ENCODE measurements at places on chromosomes 13 and 19.

GRCh38 chr13:20136781-20137703, 23.8 kb downstream of the GJA3 start:
- DNase-seq: no peak

GRCh38 chr19:48311384-48311783, 14.0 kb upstream of the EMP3 start:
- DNase-seq: no peak

- no peak for DNase-seq
Measured at GRCh38 chr19:21492947-21493906, 12.2 kb upstream of the ZNF429 start.

- DNase-seq: no peak
Measured at GRCh38 chr13:94677799-94678198, 34.5 kb downstream of the SOX21 start.

DNA sequence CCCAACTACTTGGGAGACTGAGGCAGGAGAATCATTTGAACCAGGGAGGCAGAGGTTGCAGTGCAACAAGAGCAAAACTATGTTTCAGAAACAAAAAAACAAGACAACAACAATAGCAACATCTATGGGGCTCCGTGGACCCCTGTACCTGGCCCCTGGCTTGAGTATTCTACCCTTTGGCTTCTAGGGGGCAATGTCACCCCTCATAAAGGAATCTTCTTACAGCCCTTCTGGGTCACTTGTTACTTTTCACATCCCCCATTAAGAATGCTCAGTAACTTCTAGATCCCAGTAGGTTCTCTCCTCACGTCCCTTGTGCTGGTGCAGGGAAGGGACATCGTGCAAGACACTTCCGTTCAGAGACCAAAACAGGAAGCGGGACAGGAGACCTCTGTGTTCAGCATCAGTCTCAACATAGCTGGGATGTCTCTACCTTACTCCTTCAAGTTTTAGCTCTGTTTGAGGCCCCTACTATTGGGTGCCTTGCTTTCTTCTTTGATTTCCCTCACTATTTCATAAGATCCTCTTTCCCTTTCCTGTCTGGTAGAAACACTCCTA, 218.1 kb upstream of the ARGLU1 start:
- DNase-seq: no peak

DNA sequence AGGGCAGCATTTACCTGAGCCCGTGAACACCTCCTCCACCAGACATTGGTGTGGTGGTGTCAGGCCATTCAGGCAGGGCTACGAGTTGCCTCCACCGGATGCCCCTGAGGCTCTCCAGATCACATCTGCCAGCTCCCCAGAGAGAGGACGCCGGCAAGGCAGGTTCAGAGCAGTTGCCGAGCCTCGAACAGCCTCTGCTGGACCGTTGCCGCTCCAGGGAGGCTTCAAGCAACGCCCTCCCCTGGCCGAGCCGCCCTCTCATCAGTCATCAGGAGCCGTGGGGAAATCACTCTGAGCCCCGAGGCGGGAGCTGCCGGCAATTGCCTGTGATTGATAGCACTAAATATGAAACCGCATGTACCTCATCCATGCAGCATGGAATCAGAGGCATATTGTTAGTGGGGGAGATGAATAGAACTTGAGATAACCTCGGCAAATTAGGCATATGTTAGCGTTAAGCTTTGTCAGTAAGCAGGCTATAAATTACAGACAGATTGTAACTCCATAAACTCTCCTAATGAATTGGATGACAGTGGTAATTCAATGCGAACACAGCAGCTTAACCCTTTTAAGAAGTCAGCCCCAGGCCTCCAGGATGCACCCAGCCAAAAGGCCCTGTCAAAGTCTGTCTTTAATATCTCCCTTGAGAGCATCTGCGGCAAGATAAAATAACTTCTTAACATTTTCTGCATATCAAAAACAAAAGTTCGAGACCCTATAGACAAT, 29.8 kb upstream of the SPACA7 start:
- DNase-seq: peak; percentile 96

- DNase-seq: no peak
Measured at GRCh38 chr13:37319031-37319443, 213.6 kb upstream of the CSNK1A1L start.

DNA sequence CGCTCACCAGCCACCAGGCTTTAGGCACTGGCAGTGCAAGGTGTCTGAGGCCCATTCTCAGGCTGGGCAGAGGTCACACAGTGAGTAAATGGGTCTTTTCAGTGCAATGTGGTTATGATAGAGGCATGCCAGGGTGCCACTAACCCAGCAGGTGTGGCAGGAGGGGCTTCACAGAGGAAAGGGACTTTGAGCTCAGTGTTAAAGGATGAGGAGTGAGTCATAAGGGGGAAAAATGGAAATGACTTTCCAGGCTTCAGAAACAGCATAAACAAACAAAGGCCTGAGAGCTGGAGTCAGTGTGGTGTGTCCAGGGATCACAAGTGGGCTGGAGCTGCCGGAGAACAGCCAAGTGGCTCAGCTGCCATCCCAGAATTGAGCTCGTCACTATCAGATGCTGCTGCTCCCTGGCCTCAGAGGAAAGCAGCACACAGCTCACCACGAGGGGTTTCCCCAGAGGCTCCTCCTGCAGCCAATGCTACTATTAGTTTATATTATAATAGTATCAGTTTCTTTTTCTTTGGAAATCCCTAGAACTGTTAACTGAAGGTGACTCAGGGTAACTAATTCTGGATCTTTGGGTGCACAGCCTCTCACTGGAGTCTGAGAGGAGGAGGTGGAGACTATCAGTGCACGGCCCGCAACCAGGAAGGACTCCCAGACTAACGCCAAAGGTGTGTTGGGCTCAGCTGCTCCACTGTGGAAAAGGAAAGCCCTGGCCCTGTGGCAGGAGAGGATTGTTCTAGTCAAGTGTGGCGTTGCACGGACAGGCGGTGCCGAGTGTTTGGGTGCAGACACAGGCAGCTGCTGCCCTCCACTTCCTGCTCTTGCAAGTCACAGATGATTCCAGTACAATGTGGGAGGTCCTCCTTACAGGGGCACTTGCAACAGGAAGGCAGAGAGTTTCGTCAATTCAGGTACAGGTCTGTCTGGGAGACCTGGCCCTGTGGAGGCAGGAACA, 39.5 kb downstream of the DHRS12 start:
- no peak for DNase-seq

GRCh38 chr13:111610081-111610480, 289.6 kb downstream of the TEX29 start:
- DNase-seq: no peak

DNA sequence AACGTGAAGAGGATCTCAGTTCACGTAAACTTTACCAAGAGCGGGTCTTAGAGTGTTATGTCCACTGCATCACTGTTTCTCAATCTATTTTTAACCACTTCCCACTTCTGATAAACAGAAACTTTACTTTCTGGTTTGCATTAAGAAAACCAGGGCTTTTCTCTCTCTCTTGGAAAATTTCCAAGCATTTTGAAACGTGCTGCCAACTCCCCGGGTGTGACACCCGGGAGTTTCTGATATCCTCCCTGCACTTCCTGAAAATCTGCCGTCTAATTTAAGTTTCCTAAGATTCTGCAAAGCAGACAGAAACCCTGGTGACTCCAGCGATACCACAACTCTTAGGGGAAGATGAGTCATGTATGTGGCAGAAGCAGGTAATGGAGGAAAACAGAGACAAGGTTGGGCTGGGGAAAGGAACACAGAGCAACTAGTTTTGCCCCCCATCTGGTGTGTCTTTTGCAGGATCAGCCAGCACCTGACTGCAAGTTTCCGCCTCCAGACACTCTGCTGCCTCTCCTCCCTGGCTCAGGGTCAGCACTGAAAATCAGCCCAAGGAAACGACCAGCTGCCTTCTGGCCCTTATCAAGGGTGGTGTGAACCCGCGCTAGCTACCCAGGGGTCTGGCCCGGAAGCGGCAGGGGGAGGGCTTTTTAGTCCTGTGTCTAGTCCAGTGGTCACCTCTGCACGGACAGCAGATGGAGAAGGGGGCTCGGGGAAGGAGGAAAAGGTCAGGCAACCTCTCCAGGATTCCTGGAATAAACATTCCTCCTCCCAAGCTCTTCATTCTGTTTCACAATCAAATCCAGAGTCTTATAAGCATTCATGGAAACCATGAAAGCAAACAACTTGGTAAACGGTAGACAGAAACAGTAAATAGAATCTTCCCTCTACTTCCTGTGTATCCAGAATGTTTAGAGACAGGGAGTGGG, 11.3 kb upstream of the FFAR2 start:
- no peak for DNase-seq

DNA sequence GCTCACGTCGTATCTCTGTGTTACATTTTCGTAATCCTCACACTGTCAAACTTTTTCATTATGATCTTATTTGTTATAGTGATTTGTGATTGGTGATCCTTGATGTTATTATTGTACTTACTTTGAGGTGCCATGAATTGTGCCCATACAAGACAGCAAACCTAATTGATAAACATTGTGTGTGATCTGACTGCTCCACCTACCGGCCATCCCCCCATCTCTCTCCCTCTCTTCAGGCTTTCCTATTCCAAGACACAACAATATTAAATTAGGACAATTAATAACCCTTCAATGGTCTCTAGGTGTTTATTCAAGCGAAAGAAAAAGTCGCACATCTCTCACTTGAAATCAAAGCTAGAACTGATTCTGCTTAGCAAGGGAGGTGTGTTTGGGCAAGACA, 349.3 kb downstream of the RBM26 start:
- no peak for DNase-seq

DNA sequence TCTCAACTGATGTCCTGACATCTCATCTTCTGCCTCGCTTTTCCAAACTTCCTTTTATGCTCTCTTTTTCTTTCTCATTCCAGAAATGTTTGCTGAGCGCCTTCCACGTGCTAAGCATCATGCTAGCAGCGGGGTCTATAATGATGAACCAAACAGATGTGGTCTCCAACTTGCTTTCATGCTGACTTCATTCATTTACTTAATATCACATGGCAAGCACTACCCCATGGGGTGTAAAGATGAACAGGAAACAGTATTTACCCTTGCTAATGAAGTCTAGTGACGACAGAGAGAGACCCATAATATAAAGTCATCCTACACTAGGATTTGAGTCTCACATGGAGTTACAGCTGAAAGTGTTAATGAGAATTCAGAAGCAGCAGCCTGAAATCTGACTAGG, 21.6 kb upstream of the URAD start:
- DNase-seq: no peak

- no peak for DNase-seq
Measured at GRCh38 chr19:42306646-42307045, 4.2 kb upstream of the PAFAH1B3 start.

DNA sequence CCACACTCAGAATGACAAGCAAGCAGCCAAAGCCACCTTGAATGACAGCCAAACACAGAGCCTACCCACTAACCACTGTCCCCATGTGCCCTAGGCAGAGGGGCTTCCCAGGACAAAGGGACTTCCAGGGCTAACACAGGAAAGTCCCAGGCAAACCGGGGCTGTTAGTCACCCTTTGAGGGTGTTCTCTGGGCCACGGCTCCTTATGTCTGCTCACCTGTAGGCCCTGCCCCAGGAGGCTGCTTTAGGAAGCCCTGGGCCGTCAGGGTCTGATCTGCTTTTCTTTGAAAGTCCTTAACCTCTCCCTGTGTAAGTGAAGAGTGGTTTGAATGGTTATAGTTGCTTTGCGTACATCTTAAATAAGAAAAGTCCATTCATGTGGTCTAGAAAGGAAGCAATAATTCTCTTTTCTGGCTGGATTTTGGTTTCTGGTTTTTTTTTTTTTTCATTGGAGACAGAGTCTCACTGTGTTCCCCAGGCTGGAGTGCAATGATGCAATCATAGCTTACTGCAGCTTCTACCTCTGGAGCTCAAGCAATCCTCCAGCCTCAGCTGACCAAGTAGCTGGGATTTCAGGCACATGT, 161.4 kb downstream of the EFNB2 start:
- DNase-seq: no peak

DNA sequence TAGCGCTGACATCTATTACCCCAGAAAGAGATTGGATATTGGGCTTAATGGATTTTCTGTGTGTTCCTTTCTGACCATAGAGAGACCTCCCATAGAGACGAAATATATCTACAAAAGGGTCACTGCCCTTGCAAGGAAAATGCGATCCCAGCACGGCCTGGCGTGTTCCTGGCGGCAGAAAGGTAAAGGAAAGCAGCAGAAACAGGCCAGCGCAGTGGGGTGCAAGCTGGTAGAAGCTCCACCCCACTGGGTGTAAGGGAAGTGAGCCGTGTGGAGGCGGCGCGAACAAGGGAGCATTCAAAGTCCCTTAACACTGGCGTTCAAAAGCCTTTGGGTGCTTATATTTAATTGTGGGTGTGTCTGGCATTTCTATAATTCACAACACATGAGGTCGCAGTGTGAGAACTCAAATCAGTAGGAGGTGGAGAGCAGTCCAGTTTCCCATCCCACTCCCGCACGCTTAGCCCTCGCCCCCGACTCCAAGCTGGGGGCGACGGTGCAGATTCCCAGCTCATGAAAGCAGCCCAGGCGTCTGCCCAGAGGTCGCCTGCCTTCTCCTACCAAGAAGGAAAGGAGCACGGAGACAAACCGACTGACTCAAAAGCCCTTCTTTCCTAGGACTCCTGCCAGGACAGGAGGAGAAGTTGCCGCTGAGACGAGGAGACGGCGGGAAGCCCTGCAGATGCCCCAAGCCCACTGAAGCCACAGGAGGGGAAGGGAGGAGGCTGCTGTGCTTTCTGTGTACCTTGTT, 478.4 kb downstream of the FOXO1 start:
- no peak for DNase-seq

DNA sequence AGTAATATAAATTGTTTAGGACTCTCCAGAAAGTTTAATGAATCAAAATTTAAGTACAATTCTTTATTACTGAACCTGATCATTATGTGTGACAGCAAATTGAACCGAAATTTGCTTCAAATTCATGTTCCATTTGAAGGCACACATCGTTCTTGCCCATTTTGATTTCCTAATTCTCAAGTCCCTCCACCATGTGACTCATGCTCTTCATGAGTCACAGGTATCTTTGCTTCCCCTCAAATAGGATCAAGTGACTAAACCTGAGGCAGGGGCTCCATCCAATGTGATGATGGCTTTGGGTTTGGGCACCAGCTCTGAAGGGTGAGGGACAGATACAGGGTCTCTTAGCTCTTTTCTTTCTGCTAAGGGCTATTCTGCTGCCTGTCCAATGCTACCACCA, 86.1 kb downstream of the THSD1 start:
- no peak for DNase-seq

- DNase-seq: no peak
Measured at GRCh38 chr13:92500192-92500591, 726.4 kb upstream of the GPC6 start.

- no peak for DNase-seq
Measured at GRCh38 chr13:104595511-104595910, 1529.3 kb upstream of the SLC10A2 start.

GRCh38 chr19:34350161-34350561, 14.8 kb upstream of the GPI start:
- DNase-seq: no peak

DNA sequence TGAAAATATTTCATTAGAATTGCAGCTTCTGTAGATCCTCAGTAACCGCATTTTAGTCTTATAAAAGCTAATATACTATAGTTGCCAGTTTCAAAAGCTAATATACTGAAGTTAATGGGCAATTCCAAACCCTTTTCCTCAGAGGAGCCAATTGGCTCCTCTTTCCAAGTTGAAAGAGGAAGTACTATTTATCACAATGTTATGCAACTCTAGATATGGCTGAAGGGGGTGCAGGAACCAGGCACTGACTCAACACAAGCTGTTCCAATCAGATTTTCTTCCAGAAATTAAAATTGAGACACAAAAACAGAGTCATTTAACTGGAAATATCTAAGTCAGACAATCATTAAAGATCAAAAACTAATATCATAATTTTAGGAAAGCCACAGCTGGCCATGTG, 258.9 kb downstream of the PCDH20 start:
- DNase-seq: no peak
